ENCODE measurements at places on chromosomes 11 and 22.

- no peak for DNase-seq
These were observed 24.8 kb downstream of the ACER3 start for GRCh38 chr11:76885390-76886097.

DNA sequence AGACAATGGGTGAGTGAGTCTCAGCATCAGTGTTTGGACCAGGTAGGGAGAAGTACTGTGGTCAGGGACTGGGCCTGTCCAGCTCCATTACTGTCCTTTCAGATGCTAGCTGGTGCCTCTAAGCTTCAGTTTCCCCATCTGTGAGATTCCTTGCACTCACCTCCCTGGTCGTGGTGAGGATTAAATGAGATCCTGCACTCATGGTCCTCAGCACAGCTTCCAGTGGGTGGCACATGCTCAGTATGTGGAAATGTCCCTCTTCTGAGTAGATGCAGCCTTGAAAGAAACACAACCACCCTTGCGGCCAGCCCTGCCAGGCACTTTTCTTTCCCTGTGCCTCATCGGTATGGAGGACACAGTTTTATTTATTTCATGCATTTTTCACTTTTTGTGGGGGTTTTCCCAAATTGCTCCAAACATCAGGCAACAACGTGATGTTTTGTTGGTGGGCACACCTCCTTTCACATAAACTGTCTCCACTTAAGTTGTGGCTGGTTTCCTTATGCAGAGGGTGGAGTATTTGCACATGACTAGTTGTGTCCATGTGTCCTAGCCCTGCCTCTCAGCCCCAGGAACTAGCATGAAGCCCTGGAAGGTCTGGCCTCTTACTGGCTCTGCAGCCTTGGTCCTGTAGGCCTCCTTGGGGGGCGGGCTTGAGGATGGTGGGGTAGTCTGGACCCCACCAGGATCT, 1.1 kb downstream of the LZTR1 start:
- DNase-seq = no peak

- DNase-seq = no peak
These were observed 48.4 kb downstream of the COMMD9 start for GRCh38 chr11:36240801-36241200.

- no peak for DNase-seq
These were observed 39.4 kb downstream of the CEP57 start for GRCh38 chr11:95829580-95830259.

- DNase-seq = no peak
These were observed 13.2 kb upstream of the PEX26 start for GRCh38 chr22:18064636-18065035.

GRCh38 chr22:33539902-33540751, 380.1 kb downstream of the LARGE1 start:
- no peak for DNase-seq

- no peak for DNase-seq
These were observed 259.4 kb downstream of the GRM5 start for GRCh38 chr11:88806410-88806809.

DNA sequence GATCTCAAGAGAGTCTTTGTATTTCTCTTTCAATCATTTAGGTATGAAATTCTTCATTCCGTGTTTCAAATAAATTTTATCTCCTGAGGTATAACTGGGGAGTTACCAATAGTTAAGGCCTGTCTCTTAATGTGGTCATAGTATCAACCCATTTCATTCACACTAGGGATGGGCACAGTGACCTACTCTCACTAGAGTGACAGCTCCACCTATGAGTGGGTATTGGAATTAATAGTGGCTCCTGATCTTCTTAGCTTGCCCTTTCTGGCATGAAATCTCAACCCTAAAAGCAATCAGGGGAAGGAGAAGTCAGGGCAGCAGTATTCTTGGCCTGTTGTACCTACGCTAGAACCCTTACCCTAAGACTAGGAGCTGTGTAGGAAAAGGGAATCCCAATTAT, 507.7 kb downstream of the FAM181B start:
- no peak for DNase-seq

GRCh38 chr22:32410459-32410858, 1.6 kb downstream of the RTCB start:
- DNase-seq = no peak

GRCh38 chr11:77999446-78000030, 5.1 kb upstream of the INTS4 start:
- DNase-seq = no peak

DNA sequence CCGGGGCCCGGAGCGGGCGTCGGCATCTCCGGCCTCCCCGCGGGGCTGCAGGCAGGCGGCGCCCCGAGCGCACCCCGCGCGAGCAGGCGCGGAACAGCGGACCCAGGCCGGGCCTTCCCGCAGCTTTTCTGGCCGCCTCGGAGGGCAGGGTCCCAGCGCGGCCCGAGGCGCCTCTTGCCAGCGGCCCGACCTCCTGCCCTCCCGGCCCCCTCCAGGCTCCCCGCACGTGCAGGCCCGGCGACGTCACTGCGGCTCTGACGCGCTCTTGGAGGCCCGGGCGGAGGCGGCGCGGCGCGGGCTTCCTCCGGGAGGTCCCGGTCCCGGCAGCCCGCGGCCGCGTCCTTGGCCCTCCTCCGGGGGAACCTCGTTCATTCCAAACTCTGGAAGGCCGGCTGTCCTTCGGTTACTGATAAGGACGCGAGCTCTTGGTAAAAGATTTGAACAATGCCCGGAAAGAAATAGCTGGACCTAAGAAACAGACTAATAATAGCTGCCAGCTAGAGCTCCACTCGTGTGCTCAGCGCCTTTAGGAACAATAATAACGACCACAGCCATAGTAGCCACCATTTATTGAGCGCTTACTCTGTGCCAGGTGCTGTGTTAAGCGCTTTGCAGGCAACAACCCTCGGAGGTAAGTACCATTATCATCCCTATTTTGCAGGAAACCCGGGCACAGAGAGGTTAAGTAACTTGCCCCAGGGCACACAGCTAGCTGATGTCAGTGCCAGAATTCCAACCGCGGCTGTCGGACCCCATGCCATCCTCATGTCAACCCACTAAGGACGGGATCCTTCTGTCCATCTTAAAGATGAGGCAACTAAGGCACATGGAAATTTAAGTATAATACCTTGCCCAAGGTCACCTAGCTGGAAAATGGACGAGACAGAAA, 39.1 kb upstream of the CREB3L1 start:
- DNase-seq = no peak

GRCh38 chr11:101960231-101960630, 43.9 kb upstream of the ANGPTL5 start:
- DNase-seq = no peak

DNA sequence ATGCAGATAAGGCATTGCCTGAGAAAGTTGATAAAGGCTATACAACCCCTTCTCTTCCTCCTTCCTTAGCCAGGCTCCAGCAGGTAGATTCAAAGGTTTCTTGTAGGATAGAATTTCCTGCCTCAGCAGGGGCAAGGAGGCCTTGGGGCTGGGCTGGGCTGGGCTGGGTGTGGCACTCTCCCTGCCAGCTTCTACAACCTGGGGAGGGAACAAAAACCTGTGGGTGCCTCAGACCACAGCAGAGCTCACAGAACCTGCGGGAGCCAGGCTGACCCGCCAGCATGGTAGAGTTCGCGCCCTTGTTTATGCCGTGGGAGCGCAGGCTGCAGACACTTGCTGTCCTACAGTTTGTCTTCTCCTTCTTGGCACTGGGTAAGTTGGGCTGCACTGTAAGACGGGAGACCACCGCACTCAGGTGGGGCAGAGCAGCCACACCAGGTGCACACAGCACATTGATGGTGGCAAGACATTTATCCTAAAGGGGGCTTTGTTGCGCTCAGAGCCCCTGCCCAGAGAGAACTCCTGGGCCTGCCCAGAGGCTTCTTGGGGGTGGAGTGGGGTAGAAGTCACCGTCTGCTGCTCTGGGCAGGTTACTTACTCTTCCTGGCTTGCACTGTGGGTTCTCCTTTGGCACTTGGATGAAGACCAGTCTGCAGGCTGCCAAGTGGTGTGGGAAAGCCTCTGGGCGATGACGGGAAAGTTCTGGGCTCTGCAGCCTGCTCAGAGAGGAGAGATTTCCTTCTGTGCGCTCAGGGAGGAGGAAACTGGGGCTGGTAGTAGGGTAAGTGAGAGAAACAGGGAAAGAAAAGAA, at the start of gene MOGAT2:
MOGAT2 (plus strand) TSS at position 231 of the 811 bp plus-strand sequence; CDS start at position 282, 51 bp downstream.
- no peak for DNase-seq
